ENCODE measurements at places on chromosomes 2 and 18.

DNA sequence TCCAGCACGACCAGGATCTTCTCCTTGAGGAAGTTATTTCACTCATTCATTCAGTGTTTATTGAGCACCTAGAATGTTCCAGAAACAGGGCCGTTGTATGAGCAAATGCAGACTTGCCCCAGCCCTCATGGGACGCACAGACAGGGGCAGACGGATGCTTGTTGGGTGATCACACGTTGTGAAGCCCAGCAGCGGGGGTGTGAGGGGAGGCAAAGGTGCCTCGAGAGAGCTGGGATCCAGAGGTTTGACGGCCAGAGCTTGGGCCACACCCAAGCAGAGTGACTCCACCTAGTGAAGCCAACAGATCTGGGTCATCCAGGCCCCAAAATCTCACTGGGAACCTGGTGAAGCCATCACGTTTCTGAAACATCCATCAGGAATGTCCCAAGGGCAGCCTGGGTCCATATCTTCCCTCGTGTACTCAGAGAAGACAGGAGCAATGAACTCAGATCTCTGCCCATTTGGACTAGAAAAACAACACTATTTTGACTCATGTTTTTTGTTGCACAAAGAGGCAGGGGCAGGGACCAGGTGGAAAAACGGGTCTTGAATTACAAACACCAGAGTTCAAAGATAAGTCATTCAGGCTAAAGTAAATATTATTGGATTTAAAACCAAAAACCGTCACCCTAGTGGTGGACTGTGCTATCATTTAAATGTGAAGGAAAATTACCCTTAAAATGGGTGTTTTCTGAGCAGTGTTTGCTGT, 54.9 kb upstream of the RBM44 start:
- DNase-seq, result no peak

- DNase-seq, result no peak
Measured at GRCh38 chr2:194100201-194100600, 1556.8 kb upstream of the SLC39A10 start.

GRCh38 chr2:203799908-203800307, 67.7 kb upstream of the CTLA4 start:
- DNase-seq, result no peak

- DNase-seq, result no peak
Measured at GRCh38 chr2:35082072-35082471, 1273.5 kb upstream of the CRIM1 start.

DNA sequence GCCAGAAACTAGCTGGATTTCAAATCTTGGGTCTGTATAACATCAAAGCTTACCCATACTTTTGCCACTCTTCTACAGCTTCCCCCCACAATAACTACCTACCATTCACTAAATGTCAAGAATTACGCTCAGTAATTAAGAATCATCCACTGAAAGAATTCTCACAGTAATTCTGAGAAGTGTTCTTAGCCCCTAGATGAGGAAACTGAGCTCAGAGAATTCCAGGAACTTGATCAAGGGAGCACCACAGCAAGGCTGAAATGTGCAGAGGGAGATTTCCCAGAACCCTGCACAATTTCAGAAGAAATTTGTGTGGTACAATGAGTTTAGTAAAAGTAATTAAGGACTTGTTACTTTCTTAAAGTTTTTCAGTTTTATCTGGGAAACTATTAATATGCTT, 194.5 kb upstream of the STK17B start:
- no peak for DNase-seq
